ENCODE measurements at places on chromosomes 2 and 18.

- peak; percentile 50 for DNase-seq
Observed at GRCh38 chr2:166417669-166418068, 41.9 kb upstream of the SCN9A start.

GRCh38 chr2:101781791-101782426 lies 84.4 kb downstream of the MAP4K4 start:
- no peak for DNase-seq

GRCh38 chr2:217045700-217046475 lies 186.0 kb upstream of the TNP1 start:
- DNase-seq: no peak

GRCh38 chr18:75267643-75268363 lies 57.2 kb downstream of the TSHZ1 start:
- peak; percentile 7 for DNase-seq

DNA sequence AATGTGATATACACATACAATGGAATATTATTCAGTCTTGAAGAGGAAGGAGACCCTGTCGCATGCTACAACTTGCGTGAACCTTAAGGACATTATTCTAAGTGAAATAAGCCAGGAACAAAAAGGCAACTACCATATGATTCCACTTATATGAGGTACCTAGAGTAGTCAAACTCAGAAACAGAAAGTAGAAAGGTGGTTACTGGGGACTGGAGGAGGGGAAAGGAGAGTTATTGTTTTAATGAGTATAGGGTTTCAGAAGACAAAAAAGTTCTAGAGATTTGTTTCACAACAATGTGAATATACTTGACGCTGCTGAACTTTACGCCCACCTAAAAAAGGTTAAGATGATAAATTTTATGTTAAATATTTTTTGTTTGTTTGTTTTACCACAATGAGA lies 47.0 kb downstream of the CXCR4 start:
- DNase-seq: no peak

DNA sequence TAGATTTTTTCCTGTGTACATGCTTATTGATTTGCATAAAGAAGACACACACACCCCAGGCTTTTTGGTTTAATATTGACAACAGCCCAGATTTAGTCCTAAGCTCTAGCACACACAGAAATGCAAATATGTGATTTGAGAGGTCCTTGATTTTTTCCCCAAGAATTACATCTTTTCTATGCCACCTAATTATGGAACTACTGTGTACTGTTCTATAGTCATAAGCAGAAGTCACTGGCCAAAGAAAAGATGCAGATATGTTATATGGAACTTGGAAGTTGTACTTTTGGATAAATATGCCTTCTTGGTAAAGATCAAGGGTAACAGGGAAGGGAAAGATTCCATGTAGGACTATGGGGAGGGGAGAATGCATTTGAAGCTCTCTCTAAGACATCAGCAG lies 105.6 kb downstream of the SETBP1 start:
- DNase-seq: no peak

DNA sequence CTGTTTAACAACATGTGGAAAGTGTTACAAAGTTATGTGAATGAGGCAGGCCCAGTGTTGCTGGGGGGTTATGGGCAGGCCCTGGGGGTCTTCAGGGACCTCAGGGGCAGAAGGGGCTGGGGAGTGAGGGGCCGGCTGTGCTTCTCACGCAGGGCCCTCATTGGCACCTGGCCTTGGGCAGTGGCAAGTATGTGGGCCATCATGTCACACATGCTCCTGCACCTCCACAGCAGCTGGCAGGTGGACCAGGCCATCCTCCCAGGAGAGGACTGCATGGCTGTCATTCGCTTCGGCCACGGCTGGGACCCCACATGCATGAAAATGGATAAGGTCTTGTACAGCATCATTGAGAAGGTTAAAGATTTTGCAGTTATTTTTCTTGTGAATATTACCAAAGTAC lies 47.4 kb downstream of the ZNF385B start:
- no peak for DNase-seq

- no peak for DNase-seq
Observed at GRCh38 chr18:6624271-6624660, 105.2 kb upstream of the ARHGAP28 start.

- DNase-seq: no peak
Observed at GRCh38 chr18:59196161-59196725, 23.7 kb upstream of the GRP start.

DNA sequence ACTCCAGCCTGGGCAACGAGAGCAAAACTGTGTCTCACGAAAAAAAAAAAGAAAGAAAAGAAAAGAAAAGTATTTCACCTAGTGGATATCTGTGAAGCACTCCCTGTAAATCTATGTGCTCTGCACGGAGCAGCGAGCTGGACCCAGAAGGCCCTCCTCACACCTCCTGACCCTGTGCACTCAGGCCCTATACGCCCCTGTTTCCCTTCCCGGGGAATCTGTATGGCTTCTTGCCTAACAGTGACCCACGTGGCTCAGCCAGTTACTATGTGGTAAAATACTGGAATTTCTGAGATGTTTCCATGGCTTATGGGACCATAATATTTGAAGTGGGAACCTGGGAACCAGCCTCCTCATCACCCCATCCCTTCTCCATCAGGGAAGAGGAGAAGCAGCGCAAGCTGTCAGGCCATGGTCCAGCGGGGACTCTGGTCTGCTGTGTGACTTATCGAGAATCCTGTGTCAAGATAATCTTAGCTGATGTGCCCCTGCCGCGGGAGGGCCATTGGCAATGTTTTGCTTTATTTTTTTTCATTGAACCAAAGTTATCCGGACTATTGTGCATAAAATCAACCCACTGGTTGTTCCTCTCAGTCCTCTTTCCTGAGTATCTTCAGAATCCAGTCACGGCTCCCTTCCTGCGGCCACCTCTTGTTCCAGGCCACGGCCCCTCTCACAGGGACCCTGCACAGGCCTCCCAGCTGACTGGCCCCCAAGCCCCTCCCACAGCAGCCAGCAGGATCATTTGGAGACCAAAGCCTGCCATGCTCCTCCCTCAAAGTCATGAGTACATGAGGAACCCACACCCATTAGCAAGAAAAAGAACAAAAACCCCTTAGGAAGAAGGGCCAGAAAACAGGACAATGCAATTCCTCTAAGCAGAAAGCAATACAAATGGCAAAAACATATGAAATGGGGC lies 30.6 kb downstream of the SDC1 start:
- DNase-seq: no peak

GRCh38 chr18:75554644-75555185 lies 127.2 kb upstream of the SMIM21 start:
- no peak for DNase-seq

DNA sequence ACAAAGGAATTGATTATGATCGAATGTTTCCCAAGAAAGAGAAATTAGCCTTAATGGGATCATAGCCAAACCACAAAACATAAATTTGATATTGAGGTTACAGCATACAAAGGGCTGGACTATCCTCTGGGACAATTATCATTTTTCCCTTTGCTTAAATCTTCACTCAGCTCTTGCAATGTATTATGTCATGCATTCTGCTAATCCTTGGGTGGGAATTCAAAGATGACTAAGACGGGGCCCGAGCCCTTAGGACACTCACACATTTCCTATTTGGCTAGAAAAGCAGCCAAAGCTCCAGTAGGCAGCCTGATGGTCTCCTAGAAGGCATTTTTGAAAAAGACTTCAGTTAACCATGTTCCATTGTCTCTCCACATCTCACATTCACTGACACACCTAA lies 17.2 kb upstream of the NMI start:
- DNase-seq: no peak

- DNase-seq: no peak
Observed at GRCh38 chr18:44696892-44697291, 16.2 kb downstream of the SETBP1 start.

DNA sequence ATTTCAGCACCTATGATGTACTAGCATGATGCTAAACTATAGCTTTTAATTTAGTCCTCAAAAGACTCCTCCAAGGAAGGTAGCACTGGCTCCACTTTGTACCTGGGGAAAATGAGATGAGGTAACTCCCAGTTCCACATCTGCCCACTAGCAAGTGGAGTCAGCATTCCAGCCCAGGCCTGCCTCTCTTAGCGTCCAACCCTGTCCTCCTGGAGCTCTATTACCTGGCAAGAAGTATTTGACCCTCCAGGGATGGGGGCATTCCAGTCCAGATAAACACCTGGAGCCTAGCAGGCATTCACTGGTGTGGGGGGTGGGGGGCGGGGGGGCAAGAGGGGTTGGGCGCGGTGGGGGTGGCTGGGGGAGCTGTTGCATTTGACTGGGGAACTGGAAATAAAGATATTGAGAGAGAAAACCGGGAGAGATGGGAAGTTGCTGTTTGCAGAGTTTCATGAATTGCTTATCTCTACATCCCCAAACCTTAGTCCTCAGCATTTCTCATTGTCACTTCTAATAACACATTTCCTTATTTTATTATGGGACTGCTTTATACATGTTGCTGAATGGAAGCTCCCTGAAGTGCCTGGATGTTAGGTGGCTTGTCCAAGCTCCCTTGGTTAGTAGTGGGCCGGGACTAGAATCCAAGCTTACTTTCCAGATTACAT lies 22.0 kb upstream of the FZD5 start:
- DNase-seq: no peak

DNA sequence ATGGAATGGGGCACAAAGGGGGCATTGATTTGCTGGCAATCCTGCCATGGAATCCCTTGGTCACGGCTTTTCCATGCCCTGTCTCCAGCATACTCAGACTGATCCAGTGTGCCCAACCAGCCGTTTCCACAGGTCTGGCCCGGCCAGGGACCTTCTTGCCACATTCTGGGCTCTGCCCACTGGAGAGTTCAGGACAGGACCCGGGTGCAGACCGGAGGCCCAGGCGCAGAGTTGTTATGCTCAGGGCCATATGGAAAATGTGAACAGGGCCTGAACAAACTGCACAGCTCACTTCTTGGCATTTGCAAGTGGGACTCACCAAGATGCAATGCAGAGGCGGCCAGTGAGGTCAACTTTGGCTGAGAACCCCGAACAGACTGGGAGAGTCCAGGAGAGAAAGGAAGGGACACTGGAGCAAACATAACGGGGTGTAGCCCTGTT lies 15.6 kb upstream of the ASAP2 start:
- no peak for DNase-seq

DNA sequence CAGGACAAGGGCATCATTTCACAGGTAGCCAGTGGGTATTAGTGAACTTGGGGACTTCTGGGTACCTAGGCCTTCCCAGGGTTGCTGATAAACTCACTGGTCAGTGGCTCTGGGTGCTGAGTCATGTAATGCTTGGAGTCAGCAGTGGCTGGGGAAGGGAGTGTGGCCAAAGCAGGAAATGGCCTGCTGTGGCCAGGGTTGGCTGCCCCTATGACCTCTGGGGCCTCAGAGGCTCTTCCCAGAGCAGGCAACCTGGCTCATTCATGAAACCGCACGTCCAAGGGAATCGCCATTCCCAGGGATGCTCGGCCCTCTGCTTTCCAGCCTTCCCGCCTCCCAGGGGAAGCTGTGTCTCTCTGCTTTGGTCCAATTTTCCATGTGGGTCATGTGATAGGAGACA lies 294.9 kb downstream of the DYSF start:
- DNase-seq: no peak

DNA sequence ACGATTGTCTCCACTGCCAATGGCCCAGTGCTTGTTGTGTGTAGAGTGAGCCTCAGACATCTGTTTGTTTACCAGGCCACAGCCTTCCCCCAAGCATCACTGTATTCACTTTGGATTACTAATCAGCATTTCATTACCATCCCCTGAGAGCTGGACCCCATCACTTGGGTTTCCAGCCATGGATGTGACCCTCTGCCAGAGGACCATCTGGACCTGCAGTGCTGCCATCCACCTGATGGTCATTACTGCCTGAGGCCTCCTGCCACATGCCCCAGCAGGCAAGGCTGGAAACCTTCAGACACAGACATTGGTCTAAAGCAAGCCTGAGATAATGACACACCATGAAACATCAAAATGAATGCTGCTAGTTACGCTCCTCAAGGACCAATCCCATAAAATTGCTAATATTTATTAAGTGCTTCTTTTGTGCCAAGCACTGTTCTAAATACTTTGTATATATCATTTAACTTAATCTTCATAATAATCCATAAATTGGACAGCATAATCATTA lies 2096.3 kb upstream of the CELF4 start:
- no peak for DNase-seq

DNA sequence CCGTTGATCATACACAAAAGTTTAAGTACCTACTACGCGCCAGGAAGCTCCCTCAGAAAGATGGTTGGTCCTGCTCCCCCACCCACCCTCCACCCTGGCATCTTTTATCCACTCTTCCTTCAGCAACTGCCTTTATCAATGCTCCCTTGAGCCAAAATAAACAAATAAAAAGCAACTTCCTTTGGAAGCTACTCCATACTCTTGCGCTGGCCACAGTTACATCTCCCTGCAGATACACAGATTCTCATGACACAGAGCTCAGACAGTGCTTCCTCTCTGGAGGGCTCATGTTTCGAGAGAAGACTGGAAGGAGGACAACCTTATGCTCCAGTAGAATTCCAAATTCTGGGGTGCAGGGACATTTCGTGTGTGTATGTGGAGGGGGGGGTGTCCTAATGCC lies 3.8 kb upstream of the STEAP3 start:
- no peak for DNase-seq

GRCh38 chr2:178716394-178716793 lies 90.8 kb downstream of the TTN start:
- no peak for DNase-seq

DNA sequence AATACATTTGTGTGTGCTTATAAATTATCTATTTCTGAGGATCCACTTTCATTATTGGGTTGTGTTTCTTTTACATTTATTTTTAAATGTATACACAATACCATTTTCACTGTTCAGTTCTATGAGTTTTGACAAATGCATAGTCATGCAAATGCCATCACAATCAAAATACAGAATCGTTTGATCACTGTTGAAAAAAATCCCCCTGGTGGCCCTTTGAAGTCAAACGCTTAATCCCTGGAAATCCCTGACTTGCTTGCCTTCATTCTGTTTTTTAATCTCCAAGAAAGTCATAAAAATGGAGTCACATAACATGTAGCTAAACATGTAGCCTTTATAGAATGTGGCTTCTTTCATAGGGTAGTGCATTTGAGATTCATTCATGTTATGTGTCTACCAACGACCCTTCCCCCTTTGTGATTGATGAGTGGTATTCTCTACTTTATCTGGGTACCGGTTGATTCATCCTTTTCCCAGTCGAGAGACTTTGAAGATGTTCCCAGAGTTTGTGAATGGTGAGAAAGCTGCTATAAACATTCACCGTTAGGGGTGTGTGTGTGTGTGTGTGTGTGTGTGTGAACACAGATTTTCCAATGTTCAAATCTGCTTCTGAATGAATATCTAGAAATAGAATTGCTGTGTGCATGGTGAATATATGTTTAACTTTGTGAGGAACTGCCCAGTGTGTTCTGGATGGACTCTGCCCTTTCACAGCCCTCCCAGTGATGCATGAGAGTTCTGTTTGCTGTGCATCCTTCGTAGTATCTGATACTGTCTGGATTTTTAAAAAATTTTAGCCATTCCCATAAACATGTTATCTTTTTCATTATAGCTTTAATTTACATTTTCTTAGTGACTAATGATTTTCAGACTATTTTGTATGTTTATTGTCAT lies 173.6 kb downstream of the GALR1 start:
- peak; percentile 5 for DNase-seq
